ENCODE measurements at places on chromosomes 4 and X. TPM values are rescaled to one million over a fixed set of nuclear protein-coding genes. Genes with fewer than 3 reads are reported as not detected.

TENM3 gene
- polyA plus RNA-seq = not detected

DNA sequence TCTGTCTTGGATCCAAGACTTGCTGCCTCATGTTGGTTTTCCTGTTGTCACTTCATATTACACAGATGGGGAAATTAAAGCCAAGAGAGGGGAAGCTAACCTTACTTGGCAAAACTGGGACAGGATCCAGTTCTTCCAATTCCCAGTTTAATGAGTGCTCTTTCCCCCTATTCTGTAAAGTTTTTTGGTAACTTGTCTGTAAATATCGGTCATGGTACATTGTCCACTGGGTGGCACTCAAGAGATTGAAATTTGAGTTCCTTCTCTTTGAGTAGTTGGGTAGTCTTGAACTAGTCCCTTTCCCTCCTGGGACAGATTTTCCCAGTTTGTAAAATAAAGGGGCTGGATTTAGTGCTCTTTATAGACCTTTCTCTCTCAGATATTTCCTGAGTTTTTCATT lies 12.4 kb upstream of the EOLA2 start:
- DNase-seq = peak; percentile 18
- H3K27me3 ChIP-seq = no peaks in the 10 kb centered on the region
- H3K4me1 ChIP-seq = no peaks in the 10 kb centered on the region

DNA sequence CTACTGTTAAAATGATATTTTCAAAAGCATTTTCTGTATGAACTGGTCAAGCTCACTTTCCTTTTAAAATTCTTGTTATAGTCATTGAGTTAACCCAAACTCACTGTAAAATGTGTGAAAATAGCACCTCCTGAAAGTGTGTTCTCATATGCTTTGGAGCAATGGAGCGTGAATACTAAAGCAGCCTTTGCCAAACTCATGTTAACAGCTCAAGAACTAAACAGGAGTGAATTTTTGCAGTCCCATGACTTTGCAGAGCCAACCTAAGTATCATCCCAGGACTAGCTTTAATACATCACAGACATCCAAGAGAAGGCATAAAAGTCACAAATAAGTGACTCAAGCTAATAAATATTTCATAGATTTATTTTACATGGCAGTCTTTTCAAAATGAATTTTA lies 2.3 kb downstream of the AMMECR1 start:
- no peak overlapping the region for H3K4me3 ChIP-seq
- no peak for DNase-seq
- no peak overlapping the region for H3K27ac ChIP-seq

DNA sequence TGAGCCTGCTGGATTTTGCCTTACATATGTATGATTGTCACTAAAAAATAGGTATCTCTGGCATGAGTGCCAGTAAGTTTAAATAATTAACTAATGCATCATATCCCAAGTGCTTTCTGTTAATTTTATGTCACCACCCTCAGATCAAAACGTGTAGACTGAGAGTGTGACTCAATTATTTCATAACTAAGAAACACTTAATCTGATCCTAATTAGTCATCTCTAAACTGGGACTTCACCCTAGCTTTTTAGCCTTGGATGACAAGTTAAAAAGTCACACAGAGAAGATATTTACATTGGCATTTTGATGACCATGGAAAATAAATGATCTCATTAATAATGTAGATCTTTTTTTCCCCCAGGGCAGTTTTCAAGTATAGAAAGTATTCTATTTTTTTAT lies 23.1 kb upstream of the SLC6A14 start:
- no peaks in the 10 kb centered on the region for H3K27me3 ChIP-seq
- DNase-seq = no peak
- no peaks in the 10 kb centered on the region for H3K36me3 ChIP-seq
- H3K27ac ChIP-seq = no peak overlapping the region
